Right kidney (tissue), 9 donors: ENCODE measurements at places on chromosomes 3 and 15.

DNA sequence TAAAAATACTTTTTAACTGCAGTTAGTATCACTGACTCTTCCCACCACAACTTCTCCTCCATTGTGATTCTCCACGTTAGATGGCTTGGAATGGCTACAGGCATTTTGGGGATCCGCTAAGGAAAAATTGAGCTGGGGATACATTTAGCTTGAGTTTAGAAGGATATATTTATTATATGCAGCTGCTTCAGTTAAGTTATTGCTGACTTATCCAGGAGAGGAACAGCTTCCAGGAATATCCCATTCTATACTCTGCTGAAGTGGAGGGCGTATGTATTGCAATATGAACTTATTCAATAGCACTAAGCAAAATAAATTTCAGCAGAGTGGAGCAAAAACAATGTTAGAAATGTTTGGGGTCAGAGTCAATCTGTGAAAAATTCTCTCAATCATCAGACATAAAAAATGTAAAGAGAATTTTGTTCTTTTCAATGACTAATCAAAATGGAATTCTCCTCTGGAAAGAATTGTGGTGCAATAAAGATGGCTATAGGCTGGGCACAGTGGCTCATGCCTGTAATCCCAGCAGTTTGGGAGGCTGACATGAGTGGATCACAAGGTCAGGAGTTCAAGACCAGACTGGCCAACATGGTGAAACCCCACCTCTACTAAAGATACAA lies 84.7 kb downstream of the NCEH1 start:
- no peak for DNase-seq

DNA sequence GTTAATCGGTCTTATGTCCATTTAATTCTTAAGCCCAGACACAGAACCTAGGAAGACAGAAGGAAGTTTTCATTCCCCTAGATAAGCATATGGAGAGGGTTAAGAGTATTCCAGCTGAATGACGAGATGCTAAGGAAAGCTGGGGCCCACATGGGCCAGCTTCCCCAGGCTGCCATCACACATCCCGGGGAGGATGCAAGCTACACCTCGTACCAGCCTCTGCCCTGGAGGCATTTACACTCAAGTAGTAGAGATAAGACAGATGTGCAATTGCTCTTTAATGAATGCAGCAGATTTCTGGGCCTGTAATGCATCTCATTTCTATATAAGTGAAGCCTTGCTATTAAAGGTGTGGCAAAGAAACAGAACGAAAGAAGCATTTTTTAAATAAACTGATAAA lies 144.5 kb downstream of the MEX3B start:
- DNase-seq, result no peak

- peak; percentile 49 for DNase-seq
Measured at GRCh38 chr15:84914909-84915605, 30.6 kb downstream of the SLC28A1 start.

GRCh38 chr15:58487724-58488120 lies 55.9 kb downstream of the LIPC start:
- no peak for DNase-seq

DNA sequence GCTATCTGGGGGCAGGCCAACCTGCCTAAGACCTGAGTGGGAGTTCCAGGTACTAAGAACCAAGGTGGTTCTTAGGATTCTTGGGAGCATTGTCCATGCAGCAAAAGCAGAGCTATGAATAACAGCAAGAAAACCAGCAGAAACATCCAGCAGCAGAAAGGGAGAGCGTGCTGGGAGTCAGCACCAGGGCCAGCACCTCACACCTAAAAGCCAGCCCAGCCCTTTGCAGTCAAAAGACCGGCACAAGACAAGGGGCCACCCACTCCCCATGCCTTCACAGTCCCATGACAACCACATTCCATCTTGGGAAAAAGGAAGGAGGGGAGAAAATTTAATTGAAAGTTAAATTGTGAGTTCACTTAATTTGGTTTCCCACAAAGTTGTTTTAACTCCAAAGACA lies 364.9 kb downstream of the AGBL1 start:
- no peak for DNase-seq

GRCh38 chr15:90249203-90249863 lies at the start of gene TTLL13:
TTLL13 (plus strand) TSS chr15:90249556; CDS start chr15:90250631, 1,075 bp downstream.
- DNase-seq, result peak; percentile 97

DNA sequence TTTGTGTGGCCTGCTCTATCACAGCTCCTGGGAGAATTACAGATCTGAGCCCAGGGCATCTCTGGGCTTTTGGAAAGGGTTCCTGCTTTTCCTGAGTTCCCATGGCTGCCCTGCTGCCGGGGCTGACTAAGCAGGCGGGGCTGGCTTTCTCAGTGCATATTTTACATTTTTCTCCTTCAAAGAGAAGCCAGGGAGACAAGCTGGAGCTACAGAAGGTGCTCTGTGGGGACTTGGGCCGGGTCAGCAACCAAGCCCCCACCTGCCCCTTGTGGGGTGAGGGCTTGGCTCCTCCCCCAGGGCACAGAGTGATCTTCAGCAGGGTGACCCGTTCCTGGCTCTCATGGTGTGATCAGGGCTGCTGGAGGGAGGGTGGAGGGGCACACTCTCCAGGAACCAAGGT lies 17.4 kb downstream of the ABTB1 start:
- DNase-seq, result no peak
